Activated CD4-positive, CD25-positive, alpha-beta regulatory T cell (primary cell): ENCODE measurements at places on chromosomes 5 and 9.

DNA sequence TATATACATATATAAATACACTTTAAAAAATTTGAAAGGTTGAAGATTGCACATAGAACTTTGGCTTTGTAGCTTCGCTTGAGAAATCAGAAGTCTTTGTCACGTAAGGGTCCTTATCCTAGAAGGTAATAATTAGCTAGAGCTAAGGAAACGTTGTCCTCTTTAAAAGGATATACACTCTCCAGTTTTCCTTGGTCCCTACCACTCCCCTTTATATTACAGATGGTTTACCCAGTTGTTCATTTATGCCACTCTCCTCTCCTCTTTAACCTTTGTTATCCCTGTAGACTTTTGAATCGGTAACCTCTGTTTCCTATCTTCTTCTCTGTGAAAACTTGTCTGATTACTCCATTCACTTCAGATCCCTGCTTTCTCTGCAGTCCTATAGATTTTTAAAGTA is 1101.0 kb upstream of the SEMA6A start:
- DNase-seq, result no peak

GRCh38 chr5:178382754-178383164 is 150.2 kb upstream of the PHYKPL start:
- no peak for DNase-seq

DNA sequence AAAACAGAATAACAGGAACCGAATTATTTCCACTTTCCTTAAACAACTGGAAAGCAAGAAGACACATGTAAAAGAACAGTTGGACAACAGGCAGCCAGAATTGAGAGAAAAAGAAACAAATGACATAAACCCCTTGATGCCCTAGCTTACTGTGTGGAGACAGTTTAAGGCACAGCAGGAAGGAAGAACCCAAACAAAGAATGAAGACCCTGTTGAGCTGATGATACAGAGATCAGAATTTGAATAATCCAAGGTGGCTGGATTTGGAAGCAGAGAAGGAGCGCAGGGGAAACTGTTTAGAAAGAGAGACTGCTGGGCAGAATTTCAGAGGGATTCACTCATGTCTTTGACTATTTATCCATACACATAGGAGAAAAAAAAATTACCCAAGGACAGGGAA is 316.3 kb upstream of the POU5F2 start:
- DNase-seq, result no peak

GRCh38 chr5:10647640-10648039 is 83.8 kb downstream of the ANKRD33B start:
- DNase-seq, result no peak

GRCh38 chr9:129773262-129774048 is 20.6 kb upstream of the PTGES start:
- DNase-seq, result no peak

GRCh38 chr9:107226421-107226820 is 56.7 kb upstream of the RAD23B start:
- no peak for DNase-seq

GRCh38 chr5:81316571-81316970 is 15.2 kb downstream of the ZCCHC9 start:
- no peak for DNase-seq

- DNase-seq, result no peak
These were observed 293.0 kb downstream of the SPOCK1 start for GRCh38 chr5:137206030-137206715.

DNA sequence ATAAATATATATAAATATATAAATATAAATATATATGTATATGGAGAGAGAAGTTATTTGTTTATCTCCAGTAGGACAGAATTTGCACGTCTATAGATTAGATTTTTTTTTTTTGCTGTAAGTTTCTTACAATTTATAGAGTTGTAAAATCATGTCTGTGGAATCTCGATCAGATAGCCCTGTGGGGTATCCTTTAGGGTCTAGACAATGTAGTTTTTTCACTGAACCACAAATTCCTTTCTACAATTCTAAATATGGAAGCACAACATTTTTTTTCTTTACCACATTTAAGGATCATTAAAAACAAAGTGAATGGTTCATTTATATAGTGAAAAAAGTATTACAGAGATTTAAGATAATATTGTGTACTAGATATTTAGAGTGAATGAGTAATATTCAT is 384.2 kb upstream of the ZNF608 start:
- no peak for DNase-seq

DNA sequence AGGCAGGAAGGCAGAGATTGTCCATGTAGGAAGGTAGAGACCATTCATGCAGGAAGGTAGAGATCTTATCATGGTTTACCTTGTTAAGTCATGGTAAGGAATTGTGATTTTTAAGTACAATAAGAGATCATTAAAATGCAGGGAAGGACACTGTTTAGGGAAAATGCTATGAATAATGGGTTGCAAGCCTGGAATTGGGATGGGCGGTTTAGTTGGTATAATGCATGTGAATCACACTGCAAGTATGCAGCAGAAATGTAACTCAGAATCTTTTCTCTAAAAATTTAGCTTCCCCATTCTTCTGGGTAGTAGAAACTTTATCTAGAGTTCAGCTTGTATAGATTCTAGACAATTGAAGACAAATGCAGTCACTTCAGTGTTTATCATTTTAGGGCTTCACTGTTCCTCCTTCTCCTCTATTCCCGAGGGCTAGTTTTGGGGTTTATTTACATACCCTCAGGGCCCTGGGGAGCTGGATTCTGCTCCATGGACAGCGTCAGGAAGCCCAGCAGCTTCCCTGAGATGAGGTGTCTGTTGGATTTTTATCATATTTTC is 212.0 kb downstream of the SREK1 start:
- no peak for DNase-seq

GRCh38 chr5:21199087-21199486 is 1211.1 kb upstream of the CDH18 start:
- DNase-seq, result no peak

GRCh38 chr9:76677481-76678055 is 86.7 kb upstream of the PCA3 start:
- DNase-seq, result no peak

GRCh38 chr5:163631856-163632255 is 126.4 kb downstream of the MAT2B start:
- no peak for DNase-seq

- no peak for DNase-seq
These were observed 25.9 kb upstream of the AP3B1 start for GRCh38 chr5:78320401-78320800.

GRCh38 chr5:36593867-36594266 is 12.5 kb upstream of the SLC1A3 start:
- no peak for DNase-seq

- DNase-seq, result no peak
These were observed 271.4 kb downstream of the TLE1 start for GRCh38 chr9:81417941-81418340.

- DNase-seq, result no peak
These were observed 32.3 kb upstream of the NPM1 start for GRCh38 chr5:171355302-171355724.

DNA sequence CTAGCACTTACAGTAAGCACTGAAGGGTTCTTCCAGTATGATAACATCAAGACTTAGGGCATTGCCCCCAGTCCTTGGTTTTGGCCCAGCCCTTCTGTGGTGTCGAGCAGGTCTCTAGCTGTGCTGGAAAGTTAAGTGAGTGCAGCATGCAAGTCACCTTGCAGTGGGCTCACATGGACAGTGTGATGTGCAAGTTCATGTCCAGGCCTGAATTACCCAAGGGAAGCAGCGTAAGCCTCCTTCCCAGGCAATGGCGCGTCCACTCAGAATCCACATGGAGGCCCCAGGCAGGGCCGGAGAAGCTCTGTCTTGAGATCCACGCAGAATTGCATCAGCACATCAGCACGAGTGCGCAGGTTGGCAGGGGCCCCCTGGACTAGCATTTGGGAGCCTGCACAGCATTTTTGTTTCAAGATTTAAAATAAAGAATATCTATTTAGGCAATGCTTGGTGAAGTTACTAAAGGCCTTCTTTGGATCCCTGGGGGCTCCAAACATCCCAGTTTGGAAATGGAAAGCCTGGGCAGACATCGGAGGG is 108.4 kb upstream of the ALDH1B1 start:
- no peak for DNase-seq

- DNase-seq, result no peak
These were observed 35.6 kb downstream of the ERP44 start for GRCh38 chr9:100063185-100063584.

DNA sequence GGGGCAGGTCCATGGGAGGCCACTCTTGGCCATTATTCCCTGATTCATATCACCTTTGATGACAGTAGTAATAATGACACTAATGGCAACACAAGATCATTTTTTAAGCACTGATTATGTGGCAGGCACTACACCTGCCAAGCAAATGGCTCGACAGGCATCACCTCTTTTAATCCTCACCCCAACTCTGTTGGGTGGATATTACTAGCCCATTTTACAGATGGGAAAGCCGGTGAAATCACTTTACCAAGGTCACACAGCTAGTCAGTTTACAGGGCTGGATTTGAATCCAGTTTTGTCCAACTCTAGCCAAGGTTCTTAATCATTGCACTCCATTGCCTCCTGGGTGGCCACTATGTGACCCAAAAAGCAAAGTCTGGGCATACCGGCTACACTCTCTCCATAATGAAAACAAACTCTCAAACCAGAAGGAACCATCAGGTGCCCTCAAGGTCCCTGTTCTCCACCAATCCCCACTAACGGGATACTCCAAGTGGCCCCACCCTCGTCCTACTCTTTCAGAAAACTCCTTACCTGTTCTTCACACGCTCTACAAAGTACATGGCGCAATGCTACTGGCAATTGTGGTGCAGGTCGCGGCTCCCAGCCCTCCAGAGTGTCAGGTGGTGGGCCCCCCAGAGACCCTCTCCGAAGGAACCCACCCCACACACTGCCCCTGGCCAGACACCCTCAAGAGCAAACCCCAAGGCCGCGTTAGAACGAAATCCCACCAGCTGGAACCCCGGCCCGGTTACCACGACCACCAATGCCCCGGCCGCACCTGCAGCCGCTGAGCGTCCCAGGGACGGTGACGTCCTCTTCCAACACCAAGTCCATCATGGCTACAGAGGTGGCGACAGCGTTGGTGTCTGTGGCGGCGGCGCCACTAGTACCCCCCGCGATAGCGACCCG is 572 bp downstream of the CDK5RAP2 start:
- no peak for DNase-seq

GRCh38 chr5:141618030-141618803 is 583 bp downstream of the DIAPH1 start:
- peak; percentile 38 for DNase-seq

DNA sequence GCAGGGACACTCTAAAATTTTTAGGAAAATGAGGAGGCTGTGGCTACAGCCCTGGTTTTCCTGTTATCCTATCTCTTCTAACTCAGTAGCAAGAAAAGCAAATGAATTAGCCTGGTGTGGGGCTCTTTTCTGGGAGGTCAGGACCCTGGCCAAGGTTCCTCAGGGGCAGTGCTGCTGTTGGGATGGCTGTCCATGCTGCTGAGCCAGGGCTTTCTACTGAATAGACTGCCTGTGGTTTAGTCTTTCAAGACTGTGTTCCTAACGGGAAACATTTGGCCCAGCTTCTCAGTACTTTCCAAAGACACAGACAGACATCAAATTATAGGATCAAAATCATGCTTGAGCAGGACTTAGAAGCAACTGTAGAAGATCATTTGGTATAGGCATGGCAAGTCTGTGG is 18.1 kb downstream of the TNC start:
- no peak for DNase-seq

- DNase-seq, result no peak
These were observed 276.0 kb upstream of the DMRT1 start for GRCh38 chr9:565528-565927.

- no peak for DNase-seq
These were observed 56.0 kb downstream of the HMCN2 start for GRCh38 chr9:130321539-130321938.

- DNase-seq, result no peak
These were observed 66.4 kb downstream of the WWC1 start for GRCh38 chr5:168357876-168358275.

DNA sequence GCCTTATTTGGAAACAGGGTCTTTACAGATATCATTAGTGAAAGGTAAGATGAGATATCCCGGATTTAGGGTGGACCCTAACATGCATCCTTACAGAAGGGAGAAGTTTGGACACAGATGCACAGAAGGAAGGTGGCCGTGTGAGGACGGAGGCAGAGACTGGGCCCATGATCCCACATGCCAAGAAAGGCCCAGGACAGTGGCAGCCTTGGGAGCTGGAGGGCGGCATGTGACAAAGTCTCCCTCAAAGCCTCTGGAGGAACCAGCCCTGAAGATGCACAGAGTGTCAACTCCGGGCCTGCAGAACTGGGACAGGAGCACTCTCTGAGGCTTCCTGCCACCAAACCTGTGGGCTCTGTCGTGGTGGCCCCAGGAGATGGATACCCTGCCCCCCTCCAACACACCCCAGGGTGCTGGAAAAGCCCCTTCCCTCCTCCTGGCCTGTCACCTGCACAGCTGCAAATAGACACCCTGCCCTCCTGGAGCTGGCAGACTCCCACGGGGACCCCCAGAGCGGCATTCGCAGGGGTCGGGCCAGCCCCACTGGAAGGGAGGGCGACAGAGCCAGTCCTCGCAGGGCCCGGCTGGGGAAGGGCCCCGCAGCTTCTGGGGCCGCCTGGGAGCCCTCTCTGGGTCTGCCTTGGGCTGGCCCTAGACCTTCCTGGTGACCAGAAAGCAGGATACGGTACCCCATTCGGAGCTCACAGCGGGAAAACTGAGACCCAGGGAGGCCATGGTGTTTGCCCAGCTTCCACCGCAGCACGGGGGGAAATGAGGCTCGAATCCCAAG is 7.9 kb downstream of the NACC2 start:
- no peak for DNase-seq

DNA sequence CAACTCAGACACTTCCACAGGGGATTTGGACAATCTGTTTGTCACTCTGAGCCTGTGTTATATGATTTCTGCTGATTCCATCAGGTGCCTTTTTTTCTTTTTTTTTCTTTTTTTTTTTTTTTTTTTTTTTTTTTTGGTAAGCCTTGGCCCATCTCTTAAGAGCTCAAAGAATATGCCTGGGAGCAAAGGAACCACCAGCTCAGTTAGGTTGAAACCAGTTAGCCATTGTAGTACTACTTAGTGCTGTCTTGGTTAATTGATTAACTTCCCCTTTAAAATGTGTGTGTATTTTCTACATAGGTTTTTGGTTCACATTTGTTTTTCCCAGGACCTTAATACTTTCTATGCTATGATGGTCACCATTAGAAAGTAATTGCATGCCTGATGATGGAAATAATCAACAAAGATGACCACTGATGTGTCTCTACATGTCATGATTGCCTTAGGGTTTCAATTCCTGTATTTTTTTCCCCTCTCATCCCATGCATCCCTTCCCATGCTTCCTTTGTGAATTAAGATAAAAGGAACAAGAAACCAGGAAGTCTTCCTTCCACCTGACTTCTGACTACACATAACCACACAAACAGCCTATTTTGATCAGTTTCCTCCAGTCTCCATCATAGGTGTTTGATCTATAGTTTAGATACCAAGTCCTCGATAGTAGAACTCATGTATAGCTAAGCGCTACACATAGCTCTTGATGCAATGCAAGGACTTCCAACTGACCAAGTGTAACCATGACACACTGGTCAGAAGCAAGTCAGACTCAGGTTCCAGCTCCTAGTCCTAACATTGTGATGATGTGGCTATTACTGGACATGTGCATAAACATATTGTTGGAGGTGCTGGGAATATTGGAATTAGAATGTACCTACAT is 306.1 kb downstream of the EFNA5 start:
- DNase-seq, result no peak

- DNase-seq, result no peak
These were observed 150.0 kb upstream of the CD180 start for GRCh38 chr5:67346611-67347010.

GRCh38 chr5:105506692-105507277 is 1944.2 kb upstream of the NUDT12 start:
- no peak for DNase-seq
